ENCODE measurements at places on chromosomes 2 and 18.

- DNase-seq: no peak
Observed at GRCh38 chr2:48531141-48531648, 1.2 kb downstream of the STON1 start.

DNA sequence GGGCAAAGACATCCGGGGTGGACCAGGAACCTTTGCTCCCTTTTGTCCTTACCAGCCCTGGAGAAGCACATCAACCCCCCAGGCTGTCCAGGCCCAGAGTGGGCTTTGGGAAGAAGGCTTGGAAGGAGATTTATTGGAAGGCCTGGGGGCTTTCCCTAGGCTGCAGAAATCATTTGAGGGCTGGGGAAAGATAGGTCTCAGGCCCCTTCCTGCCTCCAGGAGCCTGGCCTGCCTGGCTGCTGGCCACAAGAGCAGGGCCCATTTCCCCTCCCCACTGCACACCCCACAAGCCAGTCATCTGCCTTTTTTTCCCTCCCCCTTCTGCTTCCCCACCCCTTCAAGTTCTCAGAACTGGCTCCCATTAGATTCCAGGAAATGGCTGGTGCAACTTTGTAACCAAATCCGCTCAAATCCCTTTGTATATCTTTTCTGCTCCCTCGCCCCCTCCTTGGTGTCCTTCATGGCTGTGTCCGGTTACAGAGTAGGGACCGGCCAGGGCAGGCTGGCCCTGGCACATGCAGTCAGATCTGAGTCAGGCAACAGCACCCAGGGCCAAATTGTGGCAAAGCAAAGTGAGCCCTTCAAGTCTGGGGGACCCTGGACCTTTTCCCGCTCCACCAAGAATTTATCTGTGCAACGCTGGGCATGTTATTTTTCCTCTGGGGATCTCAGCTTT lies 20.8 kb upstream of the TNP1 start:
- DNase-seq: no peak

GRCh38 chr18:54440292-54440691 lies 82.6 kb downstream of the C18orf54 start:
- DNase-seq: no peak

DNA sequence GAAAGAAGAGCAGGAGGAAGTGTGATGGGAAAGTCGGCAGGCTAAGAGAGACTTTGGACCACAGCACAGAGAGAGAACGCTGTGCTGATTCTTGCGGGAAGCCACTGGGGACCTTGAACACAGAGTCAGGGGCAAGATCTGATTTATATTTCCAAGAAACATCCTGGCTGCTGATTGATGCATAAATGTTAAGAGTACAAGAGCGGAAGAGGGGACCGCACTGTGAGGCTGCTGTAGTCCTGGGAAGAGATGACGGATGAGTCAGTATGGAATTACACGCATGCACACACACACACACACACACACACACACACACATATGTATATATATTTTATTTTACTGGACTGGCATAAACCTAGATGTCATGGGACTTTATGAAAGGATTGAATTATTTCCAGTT lies 865.6 kb upstream of the ID2 start:
- no peak for DNase-seq

DNA sequence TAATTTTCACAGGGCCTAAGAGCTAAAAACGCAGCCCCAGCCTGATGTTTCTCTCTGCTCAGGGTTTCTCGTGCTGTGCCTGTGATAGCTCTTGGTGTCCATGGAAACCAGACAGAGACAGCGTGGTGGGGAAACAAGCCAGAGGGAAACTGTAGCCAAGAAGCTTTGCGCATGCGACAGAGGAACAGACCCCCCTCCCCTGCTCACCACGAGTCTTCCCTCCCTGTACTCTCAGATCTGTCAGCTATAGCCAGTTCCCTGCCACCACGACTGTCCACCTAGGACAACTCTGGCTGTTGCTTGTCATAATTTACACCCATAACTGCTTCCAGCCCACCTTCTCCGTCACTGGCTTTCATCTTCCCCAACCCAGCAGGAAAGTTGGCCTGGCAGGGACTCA lies 13.2 kb upstream of the DNAJC27 start:
- DNase-seq: no peak

GRCh38 chr2:60964651-60965498 lies 52.6 kb upstream of the PEX13 start:
- DNase-seq: peak; percentile 22

DNA sequence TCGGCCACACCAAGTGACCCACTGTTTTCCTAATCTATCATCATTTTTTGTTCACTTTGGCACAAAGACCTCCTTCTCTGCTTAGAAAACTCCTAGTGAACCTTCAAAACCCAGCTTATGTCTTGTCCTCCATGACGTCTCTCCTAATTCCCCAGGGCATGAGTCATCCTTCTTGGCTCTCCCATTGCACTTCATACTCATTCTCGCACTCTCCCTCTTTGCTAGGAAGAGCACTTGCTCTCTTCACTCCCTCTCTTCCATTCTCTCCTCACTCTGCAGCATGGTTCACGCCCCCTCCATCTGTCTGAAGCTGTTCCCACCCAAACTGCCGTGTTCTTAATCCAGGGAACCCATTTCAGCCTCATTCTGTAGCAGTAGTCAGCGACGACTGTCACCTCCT lies 103.9 kb downstream of the MRO start:
- no peak for DNase-seq

DNA sequence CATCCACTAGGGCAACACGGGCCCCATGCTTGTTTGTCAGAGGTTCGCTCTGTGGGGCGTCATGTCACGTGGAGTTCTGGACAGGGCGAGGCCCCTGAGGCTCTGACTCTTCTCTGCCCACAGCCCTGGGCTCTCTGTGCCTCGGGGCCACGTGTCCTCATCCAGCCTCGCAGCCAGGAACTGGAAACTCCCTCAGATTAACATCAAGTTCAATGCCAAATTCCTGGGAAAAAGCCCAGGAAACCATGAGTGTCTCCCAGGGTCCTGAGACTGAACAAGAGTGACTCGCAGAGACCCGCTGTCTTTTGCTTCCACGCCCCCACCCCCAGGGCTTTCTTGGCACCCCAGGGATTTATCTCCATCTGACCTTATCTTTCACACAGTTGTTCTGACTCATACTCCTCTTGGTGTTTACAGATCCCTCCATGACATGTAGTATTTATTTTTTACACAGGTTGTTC lies 174.0 kb upstream of the PIEZO2 start:
- no peak for DNase-seq

DNA sequence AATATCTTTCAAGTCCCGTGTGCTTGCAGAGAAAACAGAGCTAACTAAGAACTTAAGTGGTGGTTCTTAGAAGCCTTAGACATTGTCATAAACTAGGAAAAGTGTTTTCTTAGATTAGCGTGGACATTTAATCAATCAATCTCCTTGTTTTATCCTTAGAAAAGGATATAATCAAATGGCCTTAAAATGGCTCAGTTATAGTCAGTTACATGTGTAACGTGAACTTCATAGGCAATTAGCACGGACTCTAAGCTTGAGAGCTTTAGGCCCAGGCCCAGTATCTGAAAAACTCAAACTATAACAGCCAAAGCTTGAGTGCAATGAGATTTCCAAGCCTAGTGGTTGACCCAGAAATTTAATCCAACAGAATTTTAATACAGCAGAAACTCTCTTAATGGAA lies 43.5 kb upstream of the SP3 start:
- DNase-seq: no peak

DNA sequence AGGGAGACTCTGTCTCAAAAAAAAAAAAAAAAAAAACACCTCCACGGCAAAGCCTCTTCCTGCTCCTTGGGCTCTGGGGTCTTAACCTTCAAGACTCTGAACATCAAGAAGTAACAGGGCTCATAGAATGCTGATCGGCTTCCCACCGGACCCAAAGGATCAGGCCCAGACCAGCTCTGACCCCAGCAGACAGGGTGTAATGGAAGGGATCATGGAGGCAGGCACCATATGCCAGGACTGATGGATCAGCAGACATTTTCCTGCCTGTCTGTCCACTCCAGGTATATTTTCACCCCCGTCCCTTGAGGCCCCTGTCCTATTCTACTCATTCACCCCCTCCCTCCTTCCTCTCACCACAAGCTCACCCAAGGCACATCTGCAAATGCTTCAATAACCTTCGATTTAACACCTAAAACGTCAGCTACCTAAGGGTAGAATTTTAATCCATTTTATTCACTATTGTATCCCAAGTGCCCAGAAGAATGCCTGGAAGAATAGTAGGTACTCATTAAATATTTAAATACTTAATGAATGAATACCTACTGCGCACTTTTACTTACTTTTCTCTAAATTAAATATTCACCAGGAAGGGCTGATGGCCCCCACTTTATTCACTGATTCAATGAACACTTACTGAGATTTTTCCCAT lies 4.6 kb upstream of the SPEG start:
- DNase-seq: no peak

DNA sequence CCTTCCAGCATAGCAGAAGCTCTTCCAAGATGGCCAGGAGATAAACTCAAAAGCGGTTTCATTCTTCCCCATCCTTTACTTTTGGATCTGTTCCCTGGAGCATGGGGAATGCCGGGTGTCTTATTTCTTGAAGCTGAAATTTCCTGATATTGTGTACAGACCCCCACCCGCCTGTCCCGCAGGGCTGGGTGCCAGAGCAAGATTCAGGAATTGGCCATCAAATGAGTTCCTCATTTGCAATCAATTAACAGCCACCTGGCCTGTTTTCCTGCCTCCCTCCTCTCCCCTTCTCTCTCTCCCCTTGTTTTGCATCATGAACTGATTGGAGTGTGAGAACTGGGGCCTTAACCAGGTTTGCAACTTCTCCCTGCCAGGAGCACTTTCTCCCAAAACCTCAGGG lies 202.1 kb downstream of the SH3RF3 start:
- DNase-seq: no peak

GRCh38 chr18:49742316-49743116 lies 70.8 kb downstream of the ACAA2 start:
- DNase-seq: no peak

DNA sequence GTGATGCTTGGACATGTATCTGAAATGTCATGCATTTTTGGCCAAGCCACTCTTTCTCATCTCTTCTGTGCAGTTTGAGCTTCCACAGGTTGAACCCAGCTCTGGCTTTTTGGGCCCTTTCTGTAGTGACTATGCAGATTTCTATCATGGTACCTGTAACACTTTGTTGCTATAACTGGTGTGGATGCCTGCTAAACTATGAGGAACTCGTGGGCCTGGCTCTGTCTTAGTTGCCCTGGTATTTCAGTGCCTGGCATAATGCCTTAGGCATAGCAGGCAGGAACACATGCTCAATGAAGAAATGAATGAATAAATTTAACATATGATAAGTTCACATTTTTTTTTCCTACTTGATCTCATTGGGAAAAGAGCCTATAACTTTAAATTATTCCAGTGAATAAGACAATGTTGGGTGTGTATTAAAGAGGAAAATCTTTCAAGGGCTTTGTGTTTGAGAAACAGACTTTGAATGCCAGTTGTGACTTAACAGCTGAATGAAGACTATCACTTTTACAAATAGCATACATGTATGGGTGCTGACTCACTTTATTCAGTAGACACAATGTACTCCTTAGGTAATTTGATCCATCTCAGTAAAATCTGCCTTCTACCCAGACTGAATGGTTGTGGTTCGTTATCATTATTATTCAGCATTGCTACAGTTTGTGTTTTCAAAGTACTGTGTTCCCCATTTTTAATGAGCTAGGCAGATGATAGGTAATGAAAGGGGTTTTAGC lies 86.4 kb upstream of the MAP4K3 start:
- DNase-seq: no peak

- DNase-seq: no peak
Observed at GRCh38 chr2:238082827-238083226, 17.3 kb upstream of the ESPNL start.

DNA sequence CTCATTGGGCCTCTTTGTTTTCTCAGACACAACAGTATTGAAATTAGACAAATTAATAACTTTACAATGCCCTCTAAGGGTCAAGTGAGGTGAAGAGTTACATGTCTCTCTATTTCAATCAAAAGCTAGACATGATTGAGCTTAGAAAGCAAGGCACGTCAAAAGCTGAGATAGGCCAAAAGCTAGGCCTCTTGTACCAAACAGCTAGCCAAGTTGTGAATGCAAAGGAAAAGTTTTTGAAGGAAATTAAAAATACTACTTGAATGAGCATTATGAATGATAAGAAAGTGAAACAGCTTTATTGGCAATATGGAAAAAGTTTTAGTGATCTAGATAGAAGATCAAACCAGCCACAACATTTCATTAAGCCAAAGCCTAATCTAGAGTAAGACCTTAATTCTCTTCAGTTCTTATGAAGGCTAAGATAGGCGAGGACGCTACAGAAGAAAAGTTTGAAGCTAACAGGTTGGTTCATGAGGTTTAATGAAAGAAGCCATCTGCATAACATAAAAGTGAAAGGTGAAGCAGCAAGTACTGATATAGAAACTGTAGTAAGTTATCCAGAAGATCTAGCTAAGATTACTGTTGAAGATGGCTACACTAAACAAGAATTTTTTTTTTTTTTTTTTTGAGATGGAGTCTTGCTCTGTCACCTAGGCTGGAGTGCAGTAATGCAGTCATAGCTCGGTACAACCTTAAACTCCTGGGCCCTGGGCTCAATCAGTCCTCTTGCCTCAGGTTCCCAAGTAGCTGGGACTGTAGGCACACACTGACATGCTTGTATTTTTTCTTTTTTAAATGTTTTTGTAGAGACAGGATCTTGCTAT lies 65.5 kb downstream of the FAM117B start:
- DNase-seq: peak; percentile 30

GRCh38 chr18:44799382-44799906 lies 118.8 kb downstream of the SETBP1 start:
- no peak for DNase-seq

DNA sequence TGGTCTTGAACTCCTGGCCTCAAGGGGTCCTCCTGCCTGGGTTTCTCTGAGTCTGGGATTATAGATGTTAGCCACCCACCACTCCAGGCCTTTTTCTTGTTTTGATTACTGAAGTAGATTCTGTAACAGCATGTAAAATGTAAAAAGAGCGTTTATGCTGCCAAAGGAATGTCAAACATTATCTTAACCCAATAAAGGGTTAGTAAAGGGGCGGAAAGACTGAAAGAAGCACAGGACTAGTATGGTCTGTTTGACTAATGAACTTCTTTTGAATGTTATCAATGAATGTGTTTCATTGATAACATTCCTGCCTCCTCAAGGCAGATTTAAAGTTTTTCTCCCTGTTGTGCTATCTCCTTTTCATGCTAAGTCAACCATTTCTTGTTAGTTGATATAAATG lies 29.4 kb downstream of the GPD2 start:
- DNase-seq: no peak

DNA sequence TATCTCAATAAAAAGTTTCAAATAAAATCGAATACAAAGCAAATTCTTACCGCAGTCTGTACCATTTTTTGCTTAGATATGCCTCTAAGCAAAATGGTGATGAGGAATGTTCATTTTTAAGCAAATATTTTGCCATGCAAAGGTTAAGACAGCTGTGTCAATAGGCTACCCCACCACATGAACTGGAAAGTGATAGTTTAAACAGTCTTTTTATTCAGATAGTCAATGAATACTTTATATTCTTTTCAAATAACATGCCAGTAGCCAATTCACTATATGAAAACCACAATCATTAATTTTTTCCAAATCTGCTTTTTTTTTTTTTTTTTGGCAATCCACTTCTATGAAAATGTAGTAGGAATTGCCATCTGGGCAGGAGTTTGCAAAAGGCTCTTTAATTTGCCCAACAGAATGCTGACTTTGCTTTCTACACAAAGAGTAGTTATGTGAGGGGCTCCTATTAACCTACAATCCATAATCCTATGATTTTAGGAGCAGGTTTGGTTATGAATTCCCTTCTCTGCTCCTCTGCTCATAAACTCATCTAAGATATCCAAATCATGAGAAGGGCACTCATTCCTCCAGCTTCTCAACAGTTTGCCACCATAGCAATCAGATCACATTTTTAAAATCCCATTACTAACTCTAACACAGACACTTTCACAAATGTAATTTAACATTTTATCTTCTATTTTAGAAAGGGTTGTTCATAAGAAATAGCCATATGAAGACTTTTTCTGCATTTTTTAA lies 69.2 kb downstream of the SLC40A1 start:
- DNase-seq: no peak

Data from CD4-positive, alpha-beta T cell treated with Interleukin-4 for 1 hour (primary cell).